OCI-M1 (cell line): ENCODE measurements at places on chromosomes 4 and X.

DNA sequence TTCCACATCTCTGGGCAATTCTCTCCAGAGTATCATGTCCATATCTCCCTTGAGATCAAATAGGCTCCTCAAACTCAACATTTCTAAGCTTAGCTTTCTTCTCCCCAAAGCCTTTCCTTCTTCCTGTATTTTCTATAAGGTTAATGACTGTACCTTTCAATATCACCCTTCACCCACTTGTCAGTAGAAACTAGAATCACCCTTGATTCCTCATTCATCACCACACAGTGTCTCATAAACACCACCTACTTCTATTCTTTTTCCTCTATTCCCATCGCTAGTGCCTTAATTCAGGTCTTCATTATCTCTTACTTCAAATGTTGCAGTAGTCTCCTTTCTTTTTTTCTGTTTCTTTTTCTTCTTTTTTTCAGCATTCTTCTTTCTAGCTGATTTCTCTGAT, 28.3 kb upstream of the SMS start:
- DNase-seq = no peak

DNA sequence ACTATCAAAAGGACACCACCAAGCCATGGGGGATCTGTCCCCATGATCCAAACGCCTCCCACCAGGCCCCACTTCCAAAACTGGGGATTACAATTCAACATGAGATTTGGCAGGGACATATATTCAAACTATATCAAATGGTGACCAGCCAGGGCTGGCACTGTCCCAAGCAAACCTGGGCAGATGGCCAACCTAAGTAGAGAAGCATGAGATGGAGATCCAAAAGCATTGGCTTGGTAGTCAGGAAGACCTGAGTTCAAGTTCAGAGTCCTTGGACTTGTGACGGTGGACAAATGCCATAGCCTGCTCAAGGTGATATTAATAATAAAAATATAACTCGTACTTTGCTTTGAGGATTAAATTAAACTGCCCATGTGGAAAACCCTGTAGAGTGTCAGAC, 79.2 kb upstream of the HS3ST1 start:
- no peak for DNase-seq

DNA sequence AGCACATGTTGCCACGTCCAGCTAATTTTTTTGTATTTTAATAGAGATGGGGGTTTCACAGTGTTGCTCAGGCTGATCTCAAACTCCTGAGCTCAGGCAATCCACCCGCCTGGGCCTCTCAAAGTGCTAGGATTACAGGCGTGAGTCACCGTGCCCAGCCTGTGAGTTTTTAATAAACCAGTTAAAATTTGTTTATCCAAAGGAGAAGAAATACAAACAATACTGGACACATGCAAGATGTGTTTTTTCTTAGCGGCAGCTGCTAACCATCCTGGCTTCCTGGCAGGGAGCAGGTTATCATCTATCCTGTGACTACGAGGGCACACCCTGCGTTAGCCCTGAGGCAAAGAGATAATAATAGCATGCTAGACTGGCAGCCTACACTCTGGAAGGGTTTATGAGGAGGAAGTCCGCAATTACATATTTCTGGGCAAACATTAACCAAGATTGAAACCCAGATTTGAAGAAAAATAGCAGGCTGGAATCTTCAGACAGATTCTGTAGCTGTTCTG, 191.4 kb downstream of the SPRY1 start:
- DNase-seq = no peak

- no peak for DNase-seq
These were observed 98.2 kb downstream of the USP46 start for GRCh38 chr4:52560844-52561280.

DNA sequence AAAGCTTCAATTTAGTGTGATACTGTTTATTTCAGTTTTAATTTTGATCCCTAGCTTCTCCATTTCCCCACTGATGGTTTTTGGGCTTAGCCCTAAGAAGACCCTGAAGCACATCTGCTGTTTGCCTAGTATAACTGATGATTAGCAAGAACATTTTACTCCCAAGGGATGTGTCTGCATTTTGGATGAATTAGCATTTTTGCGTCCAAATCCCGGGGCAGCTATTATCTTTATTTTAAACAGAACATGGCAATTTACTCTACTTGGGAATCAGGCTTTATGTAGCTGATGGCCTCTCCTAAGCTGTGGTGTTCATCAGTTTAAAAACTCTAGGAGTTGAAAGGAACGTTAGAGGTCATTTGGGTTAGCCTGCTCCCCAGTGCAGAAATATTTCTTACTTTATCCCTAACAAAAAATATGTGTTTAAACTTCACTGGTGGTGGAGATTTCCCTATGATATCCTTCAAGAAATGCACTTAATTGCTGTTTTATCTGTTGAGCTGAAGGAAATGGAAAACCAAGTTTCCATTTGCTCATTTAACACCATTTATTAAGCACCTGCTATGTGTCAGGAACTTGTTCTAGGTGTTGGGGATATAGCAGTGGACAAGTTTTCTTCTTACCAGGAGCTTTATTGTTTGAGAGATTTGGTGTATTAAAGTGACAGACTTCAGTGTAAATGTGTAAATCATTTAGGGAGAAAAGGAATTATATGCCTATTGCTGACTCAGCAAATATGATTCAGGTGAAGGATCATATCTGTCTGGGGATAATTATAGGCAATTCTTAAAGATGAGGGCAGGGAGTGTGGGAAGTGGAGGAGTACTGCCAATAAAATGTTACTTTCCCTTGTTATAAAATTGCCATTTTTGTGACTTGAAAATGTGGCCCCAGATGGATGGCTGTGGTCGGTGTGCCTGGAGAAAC, 3.4 kb downstream of the SEPTIN11 start:
- no peak for DNase-seq

GRCh38 chrX:39322496-39322895, 521.2 kb downstream of the MID1IP1 start:
- DNase-seq = no peak

DNA sequence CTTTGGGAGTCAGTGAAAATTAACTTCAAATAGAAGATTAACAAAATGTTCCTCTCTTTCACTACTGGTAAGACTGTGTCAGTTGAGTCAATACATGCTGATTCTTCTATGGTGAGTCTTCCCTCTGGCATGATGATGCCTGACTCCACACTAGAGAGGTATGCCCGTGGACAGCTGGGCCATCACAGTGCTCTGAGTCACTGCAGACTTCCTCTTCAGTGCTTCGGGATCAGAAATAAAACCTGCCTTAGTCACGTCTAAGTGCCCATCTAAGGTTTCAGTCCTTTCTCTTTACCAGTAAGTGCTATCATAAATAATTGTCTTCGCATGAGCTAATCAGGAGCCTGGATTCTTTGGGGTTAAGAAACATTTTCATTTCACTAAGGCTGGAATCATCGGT, 1.6 kb upstream of the ASB5 start:
- DNase-seq = no peak

- DNase-seq = no peak
These were observed 56.6 kb downstream of the ARHGAP6 start for GRCh38 chrX:11609109-11609508.

- DNase-seq = no peak
These were observed 361 bp downstream of the TMEM128 start for GRCh38 chr4:4247696-4248028.

- no peak for DNase-seq
These were observed 384.5 kb downstream of the OPHN1 start for GRCh38 chrX:68048774-68049173.

DNA sequence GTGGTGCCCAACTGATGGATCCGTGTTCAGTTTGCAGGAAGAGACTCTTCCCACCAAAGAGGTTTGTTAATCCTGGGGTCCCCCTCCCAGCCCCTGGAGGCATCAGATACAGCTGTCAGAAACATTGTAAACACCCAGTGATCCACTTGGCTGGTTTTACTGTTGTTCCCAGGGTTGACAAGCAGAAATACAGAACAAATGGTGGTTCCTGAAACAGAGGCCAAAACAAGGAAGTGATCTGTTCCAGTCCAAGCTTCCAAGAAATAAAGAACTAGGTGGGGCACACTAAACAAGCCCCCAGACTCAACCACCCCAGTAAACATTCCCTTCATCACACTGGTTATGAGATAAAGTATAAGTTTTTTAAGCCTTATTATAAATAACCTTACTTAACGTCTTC, 1.4 kb downstream of the TMLHE start:
- DNase-seq = peak; percentile 14

DNA sequence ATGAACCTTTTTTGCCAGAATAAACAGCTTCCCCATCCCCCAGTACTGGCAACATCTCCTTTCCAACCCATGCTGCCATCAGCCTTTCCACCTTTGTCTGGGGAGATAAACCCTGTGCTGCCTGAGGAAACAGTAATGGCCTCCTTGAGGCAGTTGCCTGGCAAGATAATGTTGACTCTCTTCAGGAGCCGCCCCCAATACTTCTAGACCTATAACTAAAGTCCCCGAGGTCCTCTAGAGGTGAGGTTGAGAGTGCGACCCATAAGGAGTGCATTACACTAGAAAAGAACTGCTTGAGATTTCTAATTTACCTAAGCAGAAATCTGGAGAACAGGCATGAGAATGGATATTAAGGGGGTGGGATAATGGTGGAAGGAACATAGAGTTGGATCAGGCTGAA, 963.2 kb upstream of the PCDH7 start:
- DNase-seq = peak; percentile 19

DNA sequence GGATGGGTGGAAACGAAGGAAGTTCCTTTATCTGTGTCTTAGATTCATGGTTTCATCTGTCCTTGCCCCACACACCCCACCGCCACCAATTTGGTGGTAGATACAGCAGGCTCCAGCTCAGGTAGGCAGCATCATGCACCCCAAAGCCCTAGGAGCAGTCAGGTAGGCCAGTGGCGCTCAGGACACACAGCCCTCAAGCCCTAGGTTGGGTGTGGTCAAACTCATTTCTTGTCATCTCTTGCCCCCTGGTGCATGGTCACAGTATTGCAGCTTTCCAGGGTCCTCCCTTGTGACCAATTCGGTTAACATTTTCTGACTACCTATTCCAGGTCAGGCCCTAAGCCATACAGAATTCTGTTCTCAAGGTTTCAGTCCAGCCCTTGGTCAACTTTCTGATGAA, 14.5 kb upstream of the PRRG3 start:
- DNase-seq = peak; percentile 72

GRCh38 chr4:147924604-147925412, 192.9 kb downstream of the ARHGAP10 start:
- peak; percentile 60 for DNase-seq

DNA sequence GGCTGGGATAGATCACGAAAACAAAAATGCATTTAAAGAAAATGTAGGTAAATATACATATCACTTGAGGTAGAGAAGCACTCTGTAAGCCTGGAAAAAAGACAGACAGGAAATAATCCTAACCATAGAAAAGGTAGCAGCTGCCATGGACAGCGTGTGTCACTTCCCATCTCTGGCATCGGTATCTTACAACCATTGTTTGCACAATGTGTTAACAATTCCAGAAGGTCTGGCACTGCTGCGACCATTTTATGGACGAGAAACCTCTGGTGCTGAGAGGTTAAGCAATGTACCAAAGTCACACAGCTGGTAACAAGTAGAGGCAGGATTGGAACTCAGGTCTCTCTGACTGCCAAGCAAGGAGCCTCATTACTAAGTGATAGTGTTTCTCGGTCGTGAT, 1.7 kb upstream of the MTNR1A start:
- no peak for DNase-seq

DNA sequence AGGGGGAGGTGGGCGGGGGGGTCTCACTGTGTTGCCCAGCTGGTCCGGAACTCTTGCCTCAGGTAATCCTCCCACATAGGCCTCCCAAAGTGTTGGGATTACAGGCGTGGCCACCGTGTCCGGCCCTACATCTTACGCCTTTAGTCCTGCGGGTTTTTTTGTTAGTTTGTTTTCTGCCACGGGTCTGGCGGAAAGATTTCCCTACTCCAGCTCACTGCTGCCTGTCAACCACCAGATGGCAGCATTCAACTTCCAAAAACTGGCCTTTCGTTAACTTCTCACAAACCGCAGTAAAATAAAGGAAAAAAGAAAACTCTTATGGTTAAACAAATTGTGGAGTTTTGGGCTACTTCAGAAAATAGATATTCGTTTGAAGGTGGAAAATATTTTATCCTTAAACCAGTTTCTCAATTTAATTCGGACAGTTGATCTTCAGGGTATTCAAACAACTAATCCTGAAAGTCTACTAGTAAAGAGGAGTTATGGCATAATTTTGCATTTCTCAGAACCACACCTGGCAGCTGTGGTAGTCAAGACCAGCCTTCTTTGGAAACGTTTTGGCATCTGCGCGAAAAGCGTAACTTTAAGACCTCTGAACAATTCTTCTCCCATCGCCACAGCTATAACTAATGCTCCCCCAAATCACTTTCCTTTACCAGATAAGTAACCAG, 41.1 kb downstream of the LUZP4 start:
- DNase-seq = peak; percentile 68

- DNase-seq = peak; percentile 79
These were observed 158.3 kb downstream of the CPE start for GRCh38 chr4:165537028-165537648.

DNA sequence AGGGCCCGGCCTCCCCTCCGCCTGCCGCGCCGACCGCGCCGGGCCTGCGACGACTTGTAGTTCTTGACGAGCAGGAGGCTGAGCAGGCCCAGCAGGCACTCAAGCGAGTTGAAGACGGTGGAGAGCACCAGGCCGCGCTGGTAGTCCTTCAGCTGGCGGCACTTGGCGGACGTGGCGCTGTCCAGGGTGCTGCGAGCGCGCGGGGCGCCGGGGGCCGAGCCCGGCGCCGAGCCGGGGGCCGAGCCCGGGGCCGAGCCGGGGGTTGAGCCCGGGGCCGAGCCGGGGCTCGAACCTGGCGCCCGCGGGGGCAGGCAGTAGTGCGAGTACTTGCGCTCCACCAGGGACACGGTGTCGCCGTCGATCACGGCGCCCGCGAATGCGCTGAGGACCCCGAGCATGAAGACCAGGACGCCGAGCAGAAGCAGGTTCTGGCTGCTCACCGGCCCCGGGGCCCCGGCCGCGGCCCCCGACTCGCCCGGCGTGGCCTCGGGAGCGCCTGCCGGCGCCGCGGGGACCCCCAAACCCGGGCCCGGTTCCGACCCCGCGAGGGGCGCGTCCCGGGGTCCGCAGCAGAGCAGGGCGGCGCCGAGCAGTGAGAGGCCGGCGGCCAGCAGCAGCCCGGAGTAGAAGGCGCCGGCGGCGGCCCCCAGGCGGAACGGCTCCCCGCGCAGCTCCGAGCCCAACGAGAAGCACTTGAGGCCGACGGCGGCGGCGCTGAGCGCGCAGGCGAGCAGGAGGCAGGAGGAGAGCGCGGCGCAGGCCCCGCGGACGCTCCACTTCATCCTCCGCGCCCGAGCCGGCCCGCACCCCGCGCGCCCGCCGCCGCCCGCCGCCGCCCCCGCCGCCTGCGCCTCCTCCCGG, 584 bp downstream of the TMEM271 start:
- DNase-seq = no peak

DNA sequence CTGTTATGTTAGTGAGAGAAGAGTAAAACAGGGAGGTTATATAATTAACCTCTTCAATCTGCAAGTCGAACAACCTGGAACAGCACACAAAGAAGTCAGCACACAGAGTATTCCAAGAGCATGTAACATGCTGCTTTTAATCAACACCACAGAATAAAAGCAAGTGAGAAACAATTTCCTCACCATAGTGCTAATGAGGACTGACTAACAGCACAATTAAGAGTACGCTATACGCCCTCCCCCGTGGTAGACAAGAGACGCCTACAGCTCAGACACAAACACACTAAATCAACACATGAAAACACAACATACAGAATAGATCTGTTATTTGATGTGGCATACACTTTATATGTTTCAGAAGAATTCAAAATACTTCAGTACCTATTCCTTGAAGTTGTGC, 103.0 kb downstream of the PPP3CA start:
- no peak for DNase-seq
